HepG2 (cell line): ENCODE measurements at places on chromosomes 7 and 10. TPM values are rescaled to one million over a fixed set of nuclear protein-coding genes. Genes with fewer than 3 reads are reported as not detected.

- DNase-seq = no peak
Measured at GRCh38 chr10:132900211-132900756, 42.1 kb downstream of the CFAP46 start.

DNA sequence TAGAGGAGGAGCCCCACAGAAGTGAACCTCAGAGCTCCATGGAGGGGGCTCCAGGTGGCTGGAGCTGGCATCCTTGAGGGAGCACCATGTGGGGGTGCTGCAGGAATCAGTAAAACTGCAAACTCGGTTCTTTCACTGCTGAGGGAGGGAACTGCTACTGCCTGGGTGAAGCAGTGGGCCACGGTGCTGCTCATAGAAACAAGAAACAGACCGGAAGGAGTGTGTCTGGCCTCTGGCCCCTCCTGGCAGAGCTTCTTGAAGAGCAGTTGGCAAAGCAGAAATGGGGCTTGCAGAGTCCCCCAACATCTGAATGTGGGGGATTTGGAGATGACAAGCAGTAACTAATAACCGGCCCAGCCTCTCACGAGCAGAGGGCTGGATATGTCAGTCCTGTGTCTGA is 23.8 kb downstream of the TACC2 start:
- no peak for DNase-seq

DNA sequence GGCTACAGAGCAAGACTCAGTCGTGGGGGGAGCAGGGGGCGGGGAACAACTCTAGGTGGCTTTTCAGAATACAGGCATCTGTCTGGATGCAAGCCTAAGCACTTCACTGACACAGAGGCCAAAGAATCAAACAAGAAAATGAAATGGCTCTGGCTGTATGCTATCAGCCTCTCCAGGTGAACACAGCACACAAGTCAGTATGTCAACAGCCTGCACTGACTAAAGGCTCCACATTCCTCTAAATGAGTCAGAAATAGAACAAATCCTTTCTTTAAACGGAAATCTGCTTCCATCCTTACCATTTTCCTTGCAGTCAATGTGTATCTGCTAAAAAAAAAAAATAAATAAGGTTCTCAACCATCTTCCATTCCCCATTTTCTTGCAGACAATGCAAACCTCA is 88.3 kb downstream of the ARMH3 start:
- DNase-seq = no peak

DNA sequence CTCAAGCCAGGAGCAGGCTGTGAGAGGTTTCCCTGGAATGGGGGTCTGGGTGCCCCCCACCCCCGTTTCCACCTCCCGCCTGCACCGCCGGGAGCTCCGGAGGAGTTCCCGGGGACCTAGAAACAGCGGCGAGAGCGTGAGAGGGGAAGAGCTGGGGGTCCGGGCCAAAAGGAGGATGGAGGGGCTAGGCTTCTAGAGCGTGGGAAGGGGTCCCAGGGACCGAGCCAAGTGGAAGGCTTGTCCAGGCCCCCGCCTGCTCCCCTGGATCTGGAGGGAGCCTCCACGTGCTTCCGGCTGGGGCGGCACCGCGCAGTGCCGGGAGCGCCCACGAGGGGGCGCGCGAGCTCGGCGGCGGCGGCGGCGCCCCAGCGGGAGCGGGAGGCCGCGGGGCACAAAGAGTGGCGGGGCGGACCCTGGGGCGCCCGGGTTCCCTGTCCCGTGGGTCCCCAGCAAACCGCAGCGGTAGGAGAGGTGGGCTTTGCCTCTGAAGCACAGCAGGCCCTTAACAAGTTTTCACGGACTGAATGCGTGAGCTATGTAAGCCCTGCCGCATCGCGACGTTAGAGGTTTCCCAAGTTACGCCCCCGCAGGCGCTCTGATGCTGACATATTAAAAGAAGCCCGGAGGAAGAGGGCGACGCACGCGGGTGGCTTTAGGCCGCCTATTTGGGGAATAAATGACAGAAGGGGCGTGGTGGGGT is 104.4 kb upstream of the LRRC4 start:
- DNase-seq = no peak

The KCND2 gene
- total RNA-seq = not detected in 2 replicates
